ENCODE measurements at places on chromosomes 12 and 14.

- no peak for DNase-seq
Measured at GRCh38 chr12:47391566-47391965, 311.8 kb upstream of the AMIGO2 start.

- peak; percentile 55 for DNase-seq
Measured at GRCh38 chr14:68938271-68939150, 40.6 kb downstream of the ACTN1 start.

GRCh38 chr14:34256223-34256622 is 205.8 kb downstream of the SPTSSA start:
- no peak for DNase-seq

- DNase-seq, result no peak
Measured at GRCh38 chr12:43662736-43663135, 95.9 kb downstream of the PUS7L start.

DNA sequence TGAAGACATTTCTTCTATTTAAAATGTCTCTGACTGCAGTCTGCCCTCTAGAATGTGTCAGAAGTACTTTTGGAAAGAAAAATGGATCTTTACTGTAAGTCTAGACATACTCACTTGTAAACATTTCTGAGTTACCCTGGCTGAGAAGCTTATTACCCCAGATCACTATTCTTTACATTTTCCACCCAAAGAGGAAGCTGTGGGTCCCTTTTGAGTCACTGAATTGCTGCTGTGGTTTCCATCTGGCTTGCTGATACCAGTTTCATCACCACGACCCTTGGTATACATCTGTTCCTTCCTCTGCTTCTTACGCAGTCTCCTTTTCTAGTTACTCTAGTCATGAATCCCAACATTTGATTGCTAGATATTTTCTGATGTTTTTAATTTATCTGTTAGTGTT is 20.2 kb upstream of the CLEC4D start:
- no peak for DNase-seq

DNA sequence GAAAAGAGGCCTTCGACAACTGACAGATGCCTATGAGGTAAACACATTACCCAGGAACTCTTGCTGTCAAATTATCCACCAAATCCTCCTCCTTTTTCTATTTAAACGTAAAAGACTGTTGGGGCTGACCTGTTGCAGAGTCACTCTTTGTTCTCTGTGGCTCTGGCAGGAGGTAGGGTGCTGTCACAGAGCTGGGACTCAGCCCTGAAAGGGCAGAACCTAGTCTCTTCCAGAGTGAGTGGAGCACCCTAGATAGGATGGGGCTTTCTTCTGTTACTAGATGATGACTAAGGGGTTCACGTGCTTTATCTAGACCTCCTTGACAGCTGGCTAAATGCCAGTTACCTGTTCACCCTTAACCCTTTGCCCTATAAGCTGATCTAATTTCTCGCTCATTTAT is 25.7 kb downstream of the FNTB start:
- no peak for DNase-seq

Measured in fibroblast of skin of back (primary cell).